ENCODE measurements at places on chromosomes 2 and 18.

GRCh38 chr2:216052420-216052819 lies 29.2 kb downstream of the PECR start:
- DNase-seq, result no peak

- no peak for DNase-seq
Observed at GRCh38 chr2:210915912-210916311, 359.5 kb downstream of the CPS1 start.

DNA sequence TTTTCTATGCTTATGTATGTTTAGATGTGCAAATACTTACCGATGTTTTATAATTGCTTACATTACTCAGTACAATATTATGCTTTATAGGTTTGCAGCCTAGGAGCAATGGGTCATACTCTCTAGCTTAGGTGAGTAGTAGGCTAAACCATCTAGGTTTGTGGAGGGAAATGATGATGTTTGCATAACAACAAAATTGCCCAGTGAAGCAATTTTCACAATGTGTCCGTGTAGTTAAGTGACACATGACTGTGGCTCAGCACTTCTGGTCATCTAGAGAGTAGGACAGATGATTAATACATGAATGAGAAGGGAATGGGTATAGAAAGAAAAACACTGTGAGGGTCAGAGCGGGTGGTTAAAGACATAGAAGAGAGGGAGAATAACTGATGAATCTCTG lies 2116.2 kb upstream of the PIK3C3 start:
- no peak for DNase-seq

GRCh38 chr18:62634979-62635630 lies 80.2 kb upstream of the PHLPP1 start:
- DNase-seq, result no peak

GRCh38 chr2:6073191-6074088 lies 381.3 kb downstream of the SOX11 start:
- no peak for DNase-seq

GRCh38 chr18:10670856-10671255 lies 145.0 kb downstream of the NAPG start:
- no peak for DNase-seq

DNA sequence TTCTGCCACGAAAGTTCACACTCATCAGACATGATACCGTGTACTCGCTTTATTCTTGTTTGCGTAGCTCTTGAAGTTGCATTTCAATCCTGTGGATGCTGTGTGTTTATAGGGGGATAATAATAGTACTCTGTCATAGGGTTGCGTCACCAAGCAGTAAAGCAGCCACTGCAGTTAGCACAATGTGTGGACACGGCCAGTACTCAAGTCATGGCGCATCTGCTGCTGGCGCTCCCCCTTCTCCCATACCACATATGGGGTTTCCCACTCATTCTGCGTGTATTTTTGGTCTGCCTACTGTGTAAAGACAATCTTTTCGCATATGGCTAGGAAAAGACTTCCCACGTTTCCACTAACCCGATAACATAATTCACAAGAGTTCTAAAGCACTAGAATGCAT lies 2.1 kb upstream of the ZBTB14 start:
- no peak for DNase-seq

DNA sequence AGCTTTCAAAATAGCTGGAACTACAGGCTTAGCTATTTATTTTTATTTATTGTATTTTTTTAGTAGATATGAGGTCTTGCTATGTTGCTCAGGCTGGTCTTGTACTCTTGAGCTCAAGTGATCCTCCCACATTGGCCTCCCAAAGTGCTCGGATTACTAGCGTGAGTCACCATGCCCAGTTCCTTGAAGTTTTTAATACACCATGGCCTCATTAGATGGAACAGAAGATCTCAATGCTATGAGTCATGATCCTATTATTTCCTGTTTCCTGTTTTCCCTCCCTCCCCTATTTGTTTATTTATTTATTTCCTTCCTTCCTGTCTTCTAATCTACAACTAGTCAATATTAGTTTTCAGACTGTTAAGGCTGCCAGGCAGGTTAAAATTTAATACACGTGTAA lies 309.0 kb downstream of the CMPK2 start:
- DNase-seq, result no peak

GRCh38 chr2:127017548-127017947 lies 89.4 kb downstream of the BIN1 start:
- no peak for DNase-seq

GRCh38 chr18:987325-988186 lies 82.9 kb downstream of the ADCYAP1 start:
- no peak for DNase-seq

DNA sequence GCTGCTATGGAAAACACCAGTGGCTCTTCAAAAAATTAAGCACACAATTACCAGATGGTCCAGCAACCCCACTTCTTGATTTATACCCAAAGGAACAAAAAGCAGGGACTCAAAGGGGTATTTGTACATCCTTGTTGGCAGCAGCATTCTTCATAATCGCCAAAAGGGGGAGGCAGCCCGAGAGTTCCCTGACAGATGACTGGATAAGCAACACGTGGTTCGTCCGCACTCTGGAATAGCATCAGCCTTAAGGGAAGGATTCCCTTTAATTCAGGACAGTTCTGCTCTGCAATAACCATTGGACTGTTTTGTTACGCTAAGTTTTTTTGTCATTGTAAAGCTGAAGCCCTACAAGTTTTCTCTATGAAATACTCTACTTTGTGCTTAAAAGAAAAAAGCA lies 76.7 kb upstream of the TWIST2 start:
- no peak for DNase-seq

GRCh38 chr18:41524674-41525470 lies 430.2 kb upstream of the PIK3C3 start:
- no peak for DNase-seq

GRCh38 chr18:293536-293935 lies 25.7 kb upstream of the THOC1 start:
- no peak for DNase-seq

GRCh38 chr18:63062246-63062645 lies 257.3 kb downstream of the BCL2 start:
- no peak for DNase-seq

DNA sequence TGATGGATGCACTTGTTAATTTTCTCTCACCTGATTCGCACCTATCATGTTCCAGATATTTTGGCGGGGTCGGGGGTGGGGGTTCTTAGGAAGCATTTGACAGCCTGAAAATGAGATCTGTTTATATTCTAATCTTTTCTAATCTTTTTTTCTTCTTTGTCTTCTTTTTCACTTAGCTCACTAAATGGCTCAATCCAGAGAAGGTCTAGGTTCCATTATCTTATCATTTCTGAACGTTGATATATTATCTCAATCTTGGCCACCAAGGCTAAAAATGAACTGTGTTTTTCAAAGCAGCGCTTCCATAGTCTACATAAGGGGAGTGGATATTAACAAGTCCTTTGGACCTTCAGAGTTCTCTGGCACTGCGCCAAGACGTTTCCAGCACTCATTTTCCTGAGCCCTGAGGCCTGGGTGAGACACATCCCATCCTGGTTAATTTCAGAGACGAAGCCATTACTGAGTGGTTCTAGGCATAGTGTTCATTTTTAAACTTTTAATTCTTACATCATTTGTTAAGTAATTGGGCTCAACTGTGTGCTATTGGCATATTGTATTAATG lies 229.0 kb downstream of the SOX11 start:
- DNase-seq, result no peak

DNA sequence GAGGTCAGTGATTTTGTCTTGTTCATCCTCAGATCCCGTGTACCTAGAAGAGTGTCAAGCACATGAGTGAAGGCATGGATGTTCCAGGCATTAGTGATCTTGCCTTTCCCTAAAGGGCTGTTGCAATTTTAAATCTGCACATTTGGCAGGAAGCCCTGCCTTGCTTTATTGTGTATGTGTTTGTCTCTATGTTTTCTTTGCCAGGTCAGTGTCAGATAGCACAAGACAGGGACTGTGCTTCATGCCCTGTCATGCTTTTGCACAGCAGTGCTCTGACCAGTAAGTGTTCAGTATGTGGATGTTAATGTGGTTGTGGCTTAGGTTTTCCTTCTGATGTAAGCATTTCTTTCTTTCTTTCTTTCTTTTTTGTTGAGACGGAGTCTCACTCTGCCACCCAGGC lies 131.5 kb downstream of the RGPD3 start:
- no peak for DNase-seq

GRCh38 chr2:176969642-176970359 lies 242.8 kb upstream of the HNRNPA3 start:
- DNase-seq, result no peak

- DNase-seq, result no peak
Observed at GRCh38 chr2:85355521-85355920, 952 bp downstream of the ELMOD3 start.

DNA sequence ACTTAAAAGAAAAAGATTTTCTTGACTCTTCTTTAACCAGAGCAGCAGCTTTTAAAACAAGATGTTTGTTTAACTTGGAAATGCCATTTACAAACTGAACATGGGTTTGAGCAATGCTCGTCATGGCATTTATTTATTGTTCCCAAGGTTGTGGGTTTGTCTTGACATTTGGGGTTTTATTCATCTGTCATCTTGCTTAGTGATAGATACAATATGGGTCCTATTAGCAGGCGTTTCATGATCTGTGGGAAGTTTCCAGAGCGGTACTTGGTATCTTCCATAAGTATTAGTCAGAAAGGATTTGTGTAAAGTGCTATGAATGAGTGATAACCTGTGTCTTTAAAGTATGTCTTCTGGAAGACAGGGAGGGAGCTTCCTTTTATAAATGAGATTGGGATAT lies 29.9 kb upstream of the MGAT5 start:
- DNase-seq, result no peak

DNA sequence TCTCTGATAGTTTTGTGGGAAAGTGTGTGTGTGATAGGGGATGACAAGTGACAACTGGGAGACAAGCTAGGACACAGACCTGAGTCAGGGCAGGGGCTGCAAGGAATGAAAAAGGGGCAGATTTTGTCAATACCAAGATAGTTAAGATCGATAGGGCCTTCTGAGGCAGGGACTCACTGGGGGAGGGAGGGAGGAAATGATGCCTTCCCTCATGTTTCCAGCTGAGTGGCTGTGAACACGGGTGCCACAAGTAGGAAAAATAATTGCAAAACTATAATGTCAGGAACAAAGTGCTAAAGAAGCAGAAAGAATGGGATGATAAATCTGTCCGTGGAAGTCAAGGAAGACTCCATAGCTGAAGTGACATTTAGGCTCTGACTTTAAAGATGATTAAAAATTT lies 24.2 kb downstream of the CDH2 start:
- DNase-seq, result no peak

DNA sequence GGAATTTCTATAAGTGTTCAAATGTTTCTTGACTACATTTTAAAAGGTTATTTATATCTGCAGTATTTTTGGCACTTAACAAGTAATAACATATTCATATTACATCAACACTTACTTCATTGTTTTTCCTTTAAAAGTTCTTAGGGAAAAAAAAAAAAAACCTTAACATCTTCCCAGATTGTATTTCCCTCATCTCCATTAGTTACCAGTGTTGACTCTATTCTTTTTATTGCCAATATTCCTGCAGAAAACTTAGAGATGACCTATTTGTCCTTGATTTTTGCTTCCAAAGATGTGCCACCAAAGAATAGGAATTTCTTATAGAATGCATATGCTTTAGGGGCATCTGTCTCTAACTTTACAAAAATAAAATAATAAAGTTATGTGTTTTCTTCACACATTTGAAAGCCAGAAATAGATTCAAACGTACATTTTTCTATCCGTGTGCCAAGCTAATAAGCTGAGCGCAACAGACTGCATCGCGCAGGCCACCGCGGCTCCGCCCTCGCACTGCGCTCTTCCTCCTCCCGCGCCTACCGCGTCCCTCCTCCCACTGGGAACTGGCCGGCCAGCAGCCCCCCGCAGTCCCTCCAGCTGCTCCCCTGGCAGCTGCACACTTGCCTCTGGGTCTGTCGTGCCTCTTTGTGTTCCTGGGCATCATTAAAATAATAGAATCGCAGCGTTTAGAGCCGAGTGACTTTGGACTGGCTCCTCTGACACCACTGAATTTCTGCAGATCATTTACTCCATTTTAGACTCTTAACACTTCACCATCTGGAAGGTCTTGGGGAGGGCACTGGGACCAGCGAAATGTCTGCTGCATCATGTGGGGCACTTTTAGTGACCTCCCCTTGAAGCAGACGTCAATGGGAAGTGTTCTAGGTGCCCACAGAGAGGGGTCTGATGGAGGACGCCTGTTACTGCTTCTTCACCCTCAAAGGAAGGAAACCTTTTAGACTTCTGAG lies 21.2 kb upstream of the NAB1 start:
- no peak for DNase-seq

DNA sequence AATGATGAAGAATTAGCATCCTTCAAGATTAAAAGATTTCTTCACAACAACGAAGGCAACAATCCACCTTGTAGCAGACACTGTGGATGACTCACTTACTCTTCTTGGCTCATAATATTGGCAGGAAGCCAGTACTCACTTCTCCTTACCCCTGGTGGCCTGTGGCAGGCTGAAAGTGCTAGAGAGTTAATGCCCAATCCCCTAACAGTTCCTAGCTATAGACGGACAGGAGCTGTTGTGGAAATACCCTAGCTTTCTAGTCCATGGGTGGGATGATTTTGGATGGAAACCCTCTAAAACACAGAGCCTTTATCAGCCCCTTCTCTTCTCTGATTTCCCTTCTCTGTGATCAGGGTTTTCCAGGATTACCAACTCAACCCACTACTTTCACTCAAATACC lies 128.6 kb upstream of the NYAP2 start:
- DNase-seq, result peak; percentile 8

DNA sequence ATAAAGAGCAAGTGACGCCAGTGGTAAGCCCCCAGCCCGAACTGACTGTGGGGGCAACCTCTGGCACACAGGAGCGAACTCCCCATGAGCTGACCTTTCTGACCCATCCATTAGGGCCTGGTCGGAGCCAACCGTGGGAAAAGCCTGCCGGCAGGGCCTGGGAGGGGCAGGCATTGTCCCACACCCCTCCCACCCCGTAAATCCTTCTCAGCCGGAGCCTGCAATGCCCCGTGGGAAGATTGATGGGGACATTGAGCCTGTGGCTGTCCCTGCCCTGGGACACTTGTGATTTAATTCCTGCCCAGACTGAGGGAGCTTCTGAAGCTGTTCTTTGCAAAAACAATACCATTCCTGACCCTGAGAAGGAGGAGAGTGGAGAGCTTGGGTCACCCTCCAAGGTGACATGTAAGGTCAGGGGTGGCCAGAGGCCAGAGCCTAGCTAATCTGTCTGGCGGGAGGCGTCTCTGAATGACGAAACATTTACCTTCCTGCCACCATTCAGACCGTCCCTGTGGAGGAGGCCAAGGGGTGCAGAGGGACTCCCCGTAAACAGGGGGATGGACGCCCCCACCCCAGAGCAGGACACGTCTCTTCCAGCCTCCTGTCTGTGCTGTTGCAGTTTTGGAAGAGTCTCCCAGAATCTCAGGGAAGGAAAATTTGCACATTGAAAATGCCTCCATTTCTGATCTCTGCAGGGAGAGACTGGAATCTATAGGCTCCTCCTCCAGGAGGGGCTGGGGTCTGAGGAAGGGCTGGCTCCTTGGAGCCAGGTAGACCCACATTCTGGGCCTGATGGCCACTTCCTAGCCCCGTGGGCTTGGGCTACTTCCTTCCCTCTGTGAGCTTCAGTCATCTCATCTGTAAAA lies 51.2 kb upstream of the HS6ST1 start:
- no peak for DNase-seq

- no peak for DNase-seq
Observed at GRCh38 chr2:184562532-184562931, 35.8 kb upstream of the ZNF804A start.

Measured in activated CD4-positive, alpha-beta T cell treated with anti-CD3 and anti-CD28 coated beads, Interleukin-2, amount 50 U/mL, for 16 hours (primary cell).